Smooth muscle cell of the brain vasculature (primary cell): ENCODE measurements at places on chromosomes 3 and 15.

DNA sequence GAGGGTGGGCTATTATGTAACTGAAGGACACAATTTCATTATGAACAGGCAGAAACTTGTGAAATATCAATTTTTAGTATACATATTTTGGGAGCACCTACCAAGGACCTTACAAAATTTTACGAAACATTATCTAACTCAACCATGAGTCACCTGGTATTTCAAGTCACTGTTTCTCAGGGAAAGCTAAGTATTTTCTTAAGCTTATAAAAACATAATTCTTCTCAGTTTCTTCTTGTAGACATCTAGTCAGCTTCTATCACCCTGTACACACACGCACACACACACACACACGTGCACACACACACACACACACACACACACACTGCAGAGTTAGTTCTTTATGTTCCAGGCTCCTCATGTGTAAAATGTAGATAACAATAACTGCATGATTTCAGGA, 658.3 kb downstream of the TUSC7 start:
- DNase-seq, result no peak

GRCh38 chr3:88626456-88627120, 476.8 kb downstream of the C3orf38 start:
- DNase-seq, result no peak

GRCh38 chr15:35430301-35430700, 115.7 kb downstream of the DPH6 start:
- no peak for DNase-seq

DNA sequence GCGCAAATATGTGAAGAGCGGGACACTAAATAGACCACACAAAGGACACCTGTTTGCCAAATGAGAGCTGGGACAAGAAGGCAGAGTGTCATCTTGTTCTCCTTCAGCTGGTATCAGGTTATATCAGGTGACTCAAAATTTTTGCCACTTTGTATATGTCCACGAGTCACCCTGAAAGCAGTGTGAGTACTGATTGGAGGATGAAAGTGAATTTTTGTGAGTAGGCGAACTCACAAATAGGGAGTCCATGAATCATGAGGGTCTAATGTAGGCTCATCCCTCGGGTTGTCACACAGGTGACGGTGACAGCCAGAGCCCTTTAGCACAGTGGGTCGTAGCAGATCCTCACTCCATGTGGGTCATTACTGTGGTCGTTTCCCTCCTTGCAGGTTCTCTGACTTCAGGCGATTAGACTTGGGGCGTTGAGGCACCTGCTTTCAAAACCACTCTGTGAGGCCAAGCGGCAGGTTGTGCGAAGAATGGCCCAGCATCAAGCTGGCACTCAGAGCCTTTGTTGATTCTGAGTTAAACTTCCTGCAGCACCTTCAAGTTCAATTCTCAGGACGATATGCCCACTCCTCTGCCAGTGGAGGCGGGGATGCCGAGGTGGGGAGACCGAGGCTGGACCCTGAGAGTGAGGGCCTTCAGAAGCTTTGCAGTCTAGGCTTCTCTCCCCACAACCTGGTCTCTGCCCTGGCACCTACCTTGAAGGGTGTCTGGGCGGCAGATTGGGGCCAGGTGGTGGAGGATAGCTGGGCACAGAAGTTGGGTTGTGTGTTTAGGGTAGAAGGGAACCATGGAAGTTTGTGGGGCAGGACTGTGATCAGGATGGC, 173.8 kb downstream of the SMAD6 start:
- DNase-seq, result no peak

DNA sequence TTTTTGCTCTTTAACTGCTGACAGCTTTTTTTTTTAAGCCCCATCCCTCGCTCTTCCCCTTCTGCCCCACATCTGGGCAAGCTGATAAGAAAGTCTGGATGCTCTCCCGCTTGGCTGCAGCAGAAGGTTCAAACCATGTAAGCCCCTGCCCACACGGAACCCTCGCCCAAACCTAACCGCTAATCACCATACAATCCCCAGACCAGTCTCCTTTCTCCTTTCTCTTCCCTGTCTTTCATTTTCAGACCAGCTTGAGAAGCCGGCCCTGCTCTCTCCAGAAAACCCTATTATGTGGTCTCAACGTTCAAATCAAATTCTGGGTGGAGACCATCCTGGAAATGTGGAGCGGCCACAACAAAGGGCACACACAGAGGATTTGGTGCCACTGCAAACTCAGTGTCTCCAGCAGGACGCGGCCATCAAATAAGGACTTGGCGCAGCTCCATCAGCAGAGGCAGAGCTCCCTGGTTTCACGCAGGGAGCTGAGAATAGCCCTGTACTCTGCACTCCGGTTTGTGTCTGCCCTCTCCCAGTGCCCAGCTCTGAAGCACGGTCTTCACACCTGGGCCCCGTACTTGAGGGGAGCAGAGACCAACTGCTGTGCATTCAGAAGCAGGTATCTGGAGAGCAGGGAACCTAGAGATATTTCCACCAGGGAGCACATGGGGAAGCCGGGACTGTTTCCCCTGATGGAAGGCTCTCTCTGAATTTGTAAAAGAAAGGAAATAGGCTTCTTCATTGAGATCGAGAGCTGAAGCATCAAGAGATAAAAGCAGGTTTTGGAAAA, 92.6 kb downstream of the XXYLT1 start:
- no peak for DNase-seq

DNA sequence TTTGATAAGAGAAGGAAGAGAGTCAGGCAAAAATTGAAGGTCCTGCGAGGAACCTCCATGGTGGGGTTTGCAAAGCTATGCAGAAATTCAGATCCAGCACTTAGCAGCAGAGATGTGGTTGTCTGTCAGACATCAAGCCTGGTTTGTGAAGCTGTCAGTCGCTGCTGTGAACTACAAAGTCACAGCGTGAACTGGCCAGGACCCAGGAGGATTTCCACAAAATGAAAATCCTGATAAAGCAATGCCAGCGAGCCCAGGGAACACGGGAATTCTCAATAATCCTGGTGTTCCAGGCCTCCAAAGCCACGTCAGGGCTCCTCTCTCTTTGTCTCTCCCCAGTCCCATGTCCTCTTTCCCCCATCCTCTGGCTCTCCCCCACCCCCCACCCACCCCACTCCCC, 296.9 kb upstream of the GADL1 start:
- no peak for DNase-seq

DNA sequence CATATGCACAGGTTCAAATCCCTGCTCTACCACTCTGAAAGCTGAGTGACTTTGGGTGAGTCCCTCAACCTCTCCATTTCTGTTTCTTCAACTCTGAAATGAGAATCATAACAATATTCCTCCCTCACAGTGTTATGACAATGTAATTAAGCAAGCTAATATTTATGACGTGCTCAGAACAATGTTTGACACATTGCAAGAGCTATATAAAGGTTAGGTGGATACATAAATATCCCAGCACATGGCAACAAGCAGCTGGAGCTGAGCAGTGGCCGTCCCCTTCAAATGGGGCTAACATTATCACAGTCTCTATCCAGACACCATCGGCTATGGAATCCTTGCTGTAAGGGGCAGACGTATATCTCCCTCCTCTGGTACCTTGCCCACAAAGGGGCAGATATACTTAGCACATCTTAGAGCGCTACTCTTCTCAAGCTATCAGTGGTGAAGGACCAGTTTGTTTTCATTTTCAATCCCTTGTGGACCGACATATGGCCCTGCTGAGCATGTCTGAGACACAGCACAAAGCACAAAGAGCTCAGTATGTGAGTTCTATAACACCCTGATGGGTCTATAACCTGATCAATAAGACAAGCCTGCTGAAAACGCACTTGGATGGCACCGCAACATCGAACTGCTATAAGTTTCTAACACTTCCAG, 80.9 kb downstream of the PRICKLE2 start:
- no peak for DNase-seq

- DNase-seq, result no peak
Measured at GRCh38 chr3:71016178-71016845, 567.2 kb downstream of the FOXP1 start.
